ENCODE measurements at places on chromosomes 12 and 14. TPM values are rescaled to one million over a fixed set of nuclear protein-coding genes. Genes with fewer than 3 reads are reported as not detected.
A peak's percentile ranks its signal among the peaks of the same experiment; 100 is the strongest.

The LAG3 gene
- 10.5 TPM for total RNA-seq

The BRI3BP gene
- 11.6 TPM for total RNA-seq

DNA sequence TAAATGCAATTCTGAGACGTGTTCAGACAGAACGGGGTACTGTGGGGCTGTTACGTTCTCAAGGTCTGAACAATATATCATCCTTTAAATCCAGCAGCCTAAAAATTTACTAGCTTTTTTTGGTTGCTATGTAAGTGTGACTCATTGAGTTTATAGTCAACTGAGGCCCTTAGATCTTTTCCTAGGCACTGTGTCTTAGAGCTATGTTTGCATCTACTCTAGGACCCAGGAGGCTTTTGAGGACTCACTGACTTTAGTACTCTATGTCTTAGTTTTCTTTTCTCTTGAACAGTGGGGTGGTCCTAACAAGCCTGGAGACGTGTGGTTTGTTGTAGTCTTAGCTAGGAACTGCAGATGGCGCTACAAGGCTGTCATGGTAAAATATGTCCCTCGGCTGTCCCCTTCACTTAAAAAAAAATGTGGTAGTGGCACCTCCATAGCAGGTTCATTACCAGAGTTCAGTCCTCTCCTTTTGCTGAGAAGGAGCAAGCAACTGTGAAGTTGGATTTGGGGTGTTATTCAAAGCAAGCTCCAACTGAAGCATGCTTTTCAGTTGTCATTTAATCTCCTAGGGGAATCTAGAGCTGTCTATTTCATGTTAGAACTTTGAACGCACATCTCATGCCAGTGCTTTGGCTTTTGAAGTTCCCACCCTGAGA lies 8.7 kb upstream of the SPATS2 start:
- no peak overlapping the region for H3K4me3 ChIP-seq
- no peak overlapping the region for H3K27ac ChIP-seq
- H3K27me3 ChIP-seq: no peaks in the 10 kb centered on the region
- H3K36me3 ChIP-seq: no peaks in the 10 kb centered on the region

DNA sequence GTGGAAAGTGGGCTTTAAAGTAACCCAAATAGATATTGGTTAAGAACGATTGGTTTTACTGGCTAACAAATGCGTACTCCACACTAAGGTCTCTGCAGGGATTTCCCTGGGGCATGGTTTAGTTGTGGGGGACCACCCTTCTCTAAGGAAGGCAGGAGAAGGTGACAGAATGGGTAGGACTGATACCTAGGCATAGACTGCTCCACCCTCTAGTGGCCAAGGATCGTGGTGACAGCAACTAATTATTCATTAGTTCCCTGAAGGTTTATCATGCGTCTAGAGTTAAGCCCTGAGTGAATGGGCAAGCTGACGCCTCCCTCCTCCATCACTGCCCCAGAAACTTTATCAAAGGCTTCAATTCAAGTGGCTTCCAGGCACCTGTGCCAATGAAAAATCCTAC lies 9.1 kb downstream of the FAM181A start:
- no peak for DNase-seq
- H3K4me3 ChIP-seq: no peak overlapping the region
- no peaks in the 10 kb centered on the region for H3K36me3 ChIP-seq

DNA sequence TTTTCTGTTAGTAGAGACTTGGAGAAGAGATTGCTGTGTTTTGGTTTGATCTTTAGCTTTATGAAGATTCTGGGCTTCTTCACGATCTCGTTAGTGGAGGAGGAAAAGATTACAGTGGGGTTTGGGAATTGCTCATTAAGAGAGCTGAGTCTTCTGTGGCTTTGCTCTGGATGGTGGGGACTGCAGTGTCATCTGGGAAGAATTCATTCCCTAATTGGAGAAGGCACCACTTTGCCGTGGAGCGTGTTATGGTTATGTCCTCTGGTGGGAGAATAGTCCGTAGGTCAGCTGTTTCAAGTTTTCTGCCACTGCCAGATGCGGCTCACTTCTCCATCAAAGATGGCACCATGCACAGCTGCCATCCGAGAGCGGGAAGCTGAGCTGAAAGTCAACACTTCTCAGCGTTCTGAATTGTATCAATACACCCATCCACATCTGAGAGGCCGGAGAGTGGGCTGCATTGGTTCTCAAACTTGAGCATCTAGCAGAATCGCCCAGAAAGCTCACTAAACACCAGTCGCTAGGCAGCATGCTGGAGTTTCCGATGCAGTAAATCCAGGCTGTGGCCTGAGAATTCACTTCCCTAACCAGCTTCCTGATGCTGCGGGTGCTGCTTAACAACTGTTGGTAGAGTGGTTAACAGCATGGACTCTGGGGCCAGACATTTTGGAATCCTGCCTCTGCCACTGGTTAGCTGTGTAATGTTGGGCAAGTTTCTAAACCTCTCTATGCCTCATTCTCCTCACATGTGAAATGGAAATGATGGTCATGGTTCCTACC lies 117.8 kb downstream of the PLXNC1 start:
- peaks cover 10% of the 10 kb centered on the region for H3K27me3 ChIP-seq
- no peaks in the 10 kb centered on the region for H3K36me3 ChIP-seq
- H3K4me1 ChIP-seq: no peaks in the 10 kb centered on the region
- H3K4me3 ChIP-seq: no peak overlapping the region

GRCh38 chr12:100936661-100937060 lies 142.1 kb downstream of the ANO4 start:
- no peak overlapping the region for H3K27ac ChIP-seq
- no peaks in the 10 kb centered on the region for H3K27me3 ChIP-seq
- H3K4me3 ChIP-seq: no peak overlapping the region

DNA sequence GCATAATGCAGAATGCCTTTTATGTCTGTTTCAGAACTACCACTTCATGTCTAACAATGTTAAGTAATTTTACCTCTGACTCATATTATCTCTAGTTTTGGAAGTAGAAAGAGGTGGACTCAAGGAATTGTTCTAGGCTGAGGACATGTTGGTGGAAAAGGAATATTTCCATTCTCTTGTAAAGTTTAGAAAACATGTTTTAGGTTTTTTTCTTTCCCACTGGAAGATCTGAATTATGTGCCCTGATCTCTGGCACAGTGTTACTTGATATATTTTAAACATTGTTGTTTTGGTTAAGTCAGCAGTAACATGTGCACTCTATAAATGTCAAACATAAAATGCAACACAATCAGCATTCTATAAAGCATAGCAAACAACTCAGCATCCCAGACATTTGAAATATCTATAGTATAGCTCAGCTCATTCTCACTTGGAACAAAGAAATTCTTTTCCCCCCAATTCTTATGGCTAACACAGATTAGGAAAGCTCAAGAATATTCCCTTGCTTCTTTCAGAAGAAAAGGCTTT lies 202.3 kb downstream of the STXBP6 start:
- H3K27me3 ChIP-seq: no peaks in the 10 kb centered on the region
- no peak for DNase-seq
- no peaks in the 10 kb centered on the region for H3K4me1 ChIP-seq
- no peak overlapping the region for H3K27ac ChIP-seq
- no peaks in the 10 kb centered on the region for H3K36me3 ChIP-seq
- no peak overlapping the region for H3K4me3 ChIP-seq

DNA sequence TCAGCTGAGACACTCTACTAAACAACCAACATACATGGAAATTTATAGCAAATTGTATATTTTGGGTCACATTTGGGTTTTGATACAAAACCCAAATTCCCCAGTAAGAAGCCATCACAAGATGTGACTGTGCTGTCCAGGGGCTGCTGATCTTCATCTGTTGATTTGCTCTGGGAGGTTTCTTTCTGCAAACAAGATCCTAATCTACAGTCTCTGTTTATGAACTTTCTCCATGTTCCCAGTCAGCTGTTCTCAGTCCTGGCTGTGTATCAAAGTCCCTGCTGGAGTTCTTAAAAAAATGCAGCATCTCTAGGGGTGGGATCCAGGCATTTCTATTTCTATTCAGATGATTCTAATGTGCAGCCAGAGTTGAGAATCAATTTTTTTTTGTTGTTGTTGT lies 85.1 kb downstream of the ATP23 start:
- H3K27me3 ChIP-seq: no peaks in the 10 kb centered on the region
- no peaks in the 10 kb centered on the region for H3K4me1 ChIP-seq
- no peak for DNase-seq
- no peak overlapping the region for H3K4me3 ChIP-seq
- H3K36me3 ChIP-seq: no peaks in the 10 kb centered on the region

- H3K27me3 ChIP-seq: peaks cover 97% of the 10 kb centered on the region
- H3K36me3 ChIP-seq: no peaks in the 10 kb centered on the region
- DNase-seq: no peak
- no peaks in the 10 kb centered on the region for H3K4me1 ChIP-seq
- no peak overlapping the region for H3K4me3 ChIP-seq
- H3K27ac ChIP-seq: no peak overlapping the region
Observed at GRCh38 chr12:130683811-130684210, 32.3 kb downstream of the RIMBP2 start.

DNA sequence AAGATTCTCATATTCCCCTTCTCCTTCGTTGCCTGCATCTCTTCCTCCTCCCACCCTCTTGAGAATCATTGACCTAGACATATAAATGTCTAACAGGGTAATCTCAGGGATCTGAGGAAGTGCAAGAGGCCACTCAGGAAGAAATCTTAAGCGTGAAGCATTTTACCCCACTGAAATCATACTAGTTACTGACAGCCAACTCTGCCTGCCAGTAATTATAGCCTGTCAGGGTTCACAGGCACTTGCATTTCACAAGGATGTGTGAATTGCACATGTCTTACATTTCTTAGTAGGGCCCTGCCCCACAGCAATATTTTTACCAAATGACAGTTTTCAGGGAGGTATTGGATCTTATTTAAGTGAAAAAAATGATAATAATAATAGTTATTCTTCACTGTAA lies 127.2 kb downstream of the SLC15A5 start:
- no peaks in the 10 kb centered on the region for H3K4me1 ChIP-seq
- H3K36me3 ChIP-seq: no peaks in the 10 kb centered on the region
- H3K4me3 ChIP-seq: no peak overlapping the region
- no peak for DNase-seq
- H3K27ac ChIP-seq: no peak overlapping the region
- H3K27me3 ChIP-seq: 0 out of 2 replicates have a peak, but pooled peaks cover 10% of the 10 kb centered on the region

GRCh38 chr14:31229638-31230572 lies 22.3 kb upstream of the HECTD1 start:
- H3K27ac ChIP-seq: peak overlapping the region; percentile 86
- peaks cover 33% of the 10 kb centered on the region for H3K4me1 ChIP-seq
- H3K27me3 ChIP-seq: no peaks in the 10 kb centered on the region
- no peak overlapping the region for H3K4me3 ChIP-seq

DNA sequence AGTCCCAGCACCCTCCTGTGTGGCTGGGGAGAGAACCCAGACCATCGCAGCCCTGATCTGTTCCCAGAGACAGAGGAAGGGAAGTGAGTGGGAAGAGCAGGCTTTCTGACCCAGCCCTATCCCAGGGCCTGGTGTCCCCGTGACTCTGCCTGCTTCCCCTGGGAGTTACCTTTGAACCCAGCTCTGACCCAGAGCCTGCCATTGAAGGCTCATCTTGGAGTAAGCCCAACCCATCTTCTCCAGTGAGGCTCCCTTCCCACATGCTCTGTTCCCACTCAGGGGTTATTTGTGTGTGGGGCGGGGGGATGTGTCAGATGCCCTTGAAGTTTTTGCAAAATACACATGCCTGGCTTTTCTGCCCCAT lies 6.0 kb downstream of the TMEM63C start:
- no peaks in the 10 kb centered on the region for H3K4me1 ChIP-seq
- no peak for DNase-seq
- H3K27me3 ChIP-seq: peaks cover 73% of the 10 kb centered on the region
- H3K4me3 ChIP-seq: no peak overlapping the region

DNA sequence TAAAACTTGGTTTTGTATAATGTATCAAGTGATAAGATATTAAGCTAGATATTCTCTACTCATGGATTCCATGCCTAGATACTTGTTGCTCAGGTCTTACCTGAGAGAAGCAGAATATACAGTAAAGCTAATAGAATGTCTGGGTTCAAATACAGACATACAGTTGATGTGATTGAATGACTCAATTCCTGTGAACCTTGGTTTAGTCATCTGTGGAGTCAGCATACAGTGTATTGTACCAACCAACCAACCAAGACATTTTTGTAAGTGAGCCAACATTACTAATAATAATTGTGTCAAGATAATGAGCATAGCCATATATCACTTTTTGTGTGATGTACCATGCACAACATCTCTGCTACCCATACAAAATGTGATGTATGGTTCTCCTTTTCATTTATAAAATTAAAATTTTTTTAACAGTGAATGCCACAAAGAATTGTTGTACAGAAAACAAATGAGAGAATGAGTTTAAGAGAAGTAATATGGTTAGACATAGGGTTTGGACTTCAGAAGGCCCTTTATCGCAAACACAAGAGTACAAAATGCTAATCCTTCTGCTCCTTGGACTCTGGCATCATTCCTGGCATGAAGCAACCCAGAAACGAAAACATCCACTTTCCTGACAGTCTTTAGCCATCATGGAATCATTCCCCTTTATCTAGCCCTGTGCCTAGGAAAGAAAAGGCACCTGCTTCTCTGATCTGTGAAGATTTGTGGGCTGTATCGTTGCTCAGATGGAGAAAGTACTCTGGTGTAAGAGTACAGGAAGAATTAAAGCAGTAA lies 977.2 kb upstream of the USP15 start:
- H3K27me3 ChIP-seq: no peaks in the 10 kb centered on the region
- no peak overlapping the region for H3K4me3 ChIP-seq
- no peaks in the 10 kb centered on the region for H3K4me1 ChIP-seq
- no peak for DNase-seq
- H3K36me3 ChIP-seq: no peaks in the 10 kb centered on the region
- no peak overlapping the region for H3K27ac ChIP-seq

DNA sequence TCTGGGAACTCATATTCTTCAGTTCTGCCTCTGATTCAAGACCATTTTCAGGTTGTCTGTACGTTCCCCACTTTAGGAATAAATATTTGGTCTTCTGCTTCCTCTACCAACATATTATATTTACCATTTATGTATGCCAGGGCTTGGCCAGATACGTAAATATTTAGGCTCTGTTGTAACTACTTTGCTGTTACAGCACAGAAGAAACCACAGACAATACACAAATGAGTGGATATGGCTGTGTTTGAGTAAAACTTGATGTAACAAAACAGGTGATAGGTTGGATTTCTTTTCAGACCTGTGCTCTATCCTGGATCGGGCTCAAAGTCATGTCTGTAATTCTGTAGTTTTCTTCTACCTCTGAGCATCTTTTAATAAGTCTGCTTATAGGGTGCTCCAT lies 37.5 kb downstream of the RAP1B start:
- 0 out of 2 replicates have a peak, but pooled peaks cover 15% of the 10 kb centered on the region for H3K36me3 ChIP-seq
- DNase-seq: no peak
- no peaks in the 10 kb centered on the region for H3K4me1 ChIP-seq
- H3K27me3 ChIP-seq: no peaks in the 10 kb centered on the region
- no peak overlapping the region for H3K27ac ChIP-seq
- no peak overlapping the region for H3K4me3 ChIP-seq

DNA sequence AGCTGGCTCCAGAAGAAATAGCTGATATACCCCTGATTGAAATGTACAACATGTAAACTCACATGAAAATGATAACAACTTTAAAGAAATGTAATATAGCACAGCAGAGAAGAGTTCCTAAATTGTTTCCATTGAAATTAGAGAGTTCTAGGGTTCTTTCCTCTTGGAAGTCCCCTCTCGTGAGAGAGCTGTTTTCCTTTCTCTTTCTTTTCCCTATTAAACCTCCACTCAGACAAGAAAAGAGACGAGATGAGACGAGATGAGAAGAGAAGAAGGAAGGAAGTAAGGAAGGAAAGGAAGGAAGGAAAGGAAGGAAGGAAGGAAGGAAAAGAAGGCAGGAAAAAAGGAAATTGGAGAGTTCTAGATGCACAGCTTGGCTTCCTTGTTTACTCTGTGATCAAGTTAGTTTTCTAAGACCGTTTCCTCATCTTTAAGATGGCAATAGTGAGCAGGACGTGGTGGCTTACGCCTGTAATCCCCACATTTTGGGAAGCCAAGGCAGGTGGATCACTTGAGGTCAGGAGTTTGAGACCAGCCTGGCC lies 11.9 kb downstream of the DRAM1 start:
- no peak for DNase-seq
- no peaks in the 10 kb centered on the region for H3K36me3 ChIP-seq
- no peak overlapping the region for H3K27ac ChIP-seq
- H3K4me3 ChIP-seq: no peak overlapping the region
- no peaks in the 10 kb centered on the region for H3K27me3 ChIP-seq

Measured in PC-9 (cell line).